SK-N-SH (cell line): ENCODE measurements at places on chromosomes 4 and X.
A peak's percentile ranks its signal among the peaks of the same experiment; 100 is the strongest.

- no peaks in the 10 kb centered on the region for H3K36me3 ChIP-seq
- no peaks in the 10 kb centered on the region for H3K27me3 ChIP-seq
- peak; percentile 42 for DNase-seq
- H3K4me1 ChIP-seq, result peaks cover 5% of the 10 kb centered on the region; the same call in 1 of the 2 replicates
- no peak overlapping the region for H3K27ac ChIP-seq
These were observed 378.4 kb downstream of the ANKRD50 start for GRCh38 chr4:124334119-124334518.

- no peaks in the 10 kb centered on the region for H3K4me1 ChIP-seq
- DNase-seq, result no peak
- no peaks in the 10 kb centered on the region for H3K36me3 ChIP-seq
- H3K27ac ChIP-seq, result no peak overlapping the region
These were observed 1632.9 kb upstream of the TENM3 start for GRCh38 chr4:180610324-180610723.

- no peak for DNase-seq
- H3K36me3 ChIP-seq, result no peaks in the 10 kb centered on the region
- H3K27ac ChIP-seq, result no peak overlapping the region
- H3K4me3 ChIP-seq, result no peak overlapping the region
These were observed 35.5 kb upstream of the IQSEC2 start for GRCh38 chrX:53316860-53317237.

DNA sequence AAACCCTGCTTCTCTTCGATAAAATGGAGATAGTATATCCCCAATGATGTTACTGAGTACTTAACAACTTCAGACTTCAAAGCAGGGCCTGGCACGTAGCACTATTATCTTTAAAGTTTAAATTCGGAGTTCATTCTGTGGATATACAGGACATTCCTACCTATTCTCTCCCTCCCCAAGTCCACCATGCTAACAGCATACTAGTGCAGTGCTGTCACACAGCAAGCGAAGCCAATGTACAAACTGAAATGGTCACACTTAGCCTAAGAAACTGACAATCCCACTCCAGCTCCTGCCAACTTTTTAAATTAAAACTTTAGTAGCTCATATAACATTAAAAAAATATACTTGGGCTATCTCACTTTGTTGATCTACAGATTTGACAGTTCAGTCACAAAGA lies 1.2 kb upstream of the DNAJB14 start:
- H3K4me3 ChIP-seq, result peak overlapping the region; percentile 80
- no peaks in the 10 kb centered on the region for H3K27me3 ChIP-seq
- peak overlapping the region; percentile 93 for H3K27ac ChIP-seq
- no peak for DNase-seq
- H3K4me1 ChIP-seq, result peaks cover 24% of the 10 kb centered on the region

DNA sequence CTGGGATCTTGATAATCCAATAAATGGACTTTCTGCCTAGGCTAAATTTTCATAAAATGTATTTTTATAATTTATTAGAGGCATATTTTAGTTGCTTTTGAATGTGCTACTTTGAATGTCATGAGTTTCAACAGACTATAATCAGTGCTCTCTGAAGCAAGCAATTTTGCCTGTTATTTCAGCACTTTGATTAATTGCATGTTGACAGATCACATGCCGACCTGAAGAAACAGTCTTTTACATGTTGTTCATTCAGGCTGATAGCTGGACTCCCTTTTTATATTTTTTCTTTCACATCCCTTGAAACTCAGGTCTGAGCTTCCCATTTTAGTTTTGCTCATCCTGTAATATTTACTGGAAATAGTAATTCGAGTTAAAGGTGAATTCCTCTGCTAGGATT lies 341.0 kb downstream of the NAP1L3 start:
- H3K4me1 ChIP-seq, result no peaks in the 10 kb centered on the region
- no peak overlapping the region for H3K27ac ChIP-seq
- H3K27me3 ChIP-seq, result no peaks in the 10 kb centered on the region
- DNase-seq, result no peak

- peak within 1 kb of the TSS; percentile 91 for H3K27ac ChIP-seq
- H3K36me3 ChIP-seq, result no peaks in the 10 kb centered on the region
- DNase-seq, result peak; percentile 86
- H3K4me1 ChIP-seq, result no peaks in the 10 kb centered on the region; the same call in 1 of the 2 replicates
These were observed at the start of gene WNK3 for GRCh38 chrX:54357414-54358377. Gene WNK3, minus strand, starts transcription at chrX:54358046.

- H3K27me3 ChIP-seq, result no peaks in the 10 kb centered on the region
- H3K4me3 ChIP-seq, result no peak overlapping the region
- no peaks in the 10 kb centered on the region for H3K36me3 ChIP-seq
These were observed 135.3 kb upstream of the VCX2 start for GRCh38 chrX:8306291-8306925.

GRCh38 chr4:25905371-25905770 lies 8.6 kb upstream of the SMIM20 start:
- no peaks in the 10 kb centered on the region for H3K27me3 ChIP-seq
- H3K27ac ChIP-seq, result no peak overlapping the region
- H3K4me1 ChIP-seq, result peaks cover 6% of the 10 kb centered on the region; the same call in 1 of the 2 replicates
- H3K36me3 ChIP-seq, result no peaks in the 10 kb centered on the region
- no peak for DNase-seq

DNA sequence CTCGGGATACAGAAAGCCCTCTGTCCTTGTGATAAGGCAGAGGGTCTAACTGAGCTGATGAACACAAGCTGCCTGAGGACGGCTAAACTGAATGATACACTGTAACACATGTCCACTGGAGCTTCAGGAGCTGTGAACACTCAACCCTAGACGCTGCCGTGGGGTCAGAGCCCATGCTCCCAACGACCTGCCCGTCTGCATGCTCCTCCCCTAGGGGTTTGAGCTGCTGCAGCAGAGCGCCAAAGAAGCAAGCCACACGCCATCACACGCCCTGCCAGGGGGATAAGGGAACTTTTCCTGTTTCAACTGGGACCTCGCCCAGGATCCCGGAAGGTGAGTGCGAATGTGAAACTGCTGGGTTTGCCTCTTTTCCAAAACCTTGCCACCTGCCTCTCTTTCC lies 361.8 kb downstream of the FAT4 start:
- no peak overlapping the region for H3K4me3 ChIP-seq
- H3K27me3 ChIP-seq, result no peaks in the 10 kb centered on the region
- no peaks in the 10 kb centered on the region for H3K36me3 ChIP-seq
- no peaks in the 10 kb centered on the region; the same call in 1 of the 2 replicates for H3K4me1 ChIP-seq

GRCh38 chrX:43469391-43470054 lies 186.6 kb upstream of the MAOA start:
- no peaks in the 10 kb centered on the region for H3K4me1 ChIP-seq
- no peaks in the 10 kb centered on the region for H3K36me3 ChIP-seq
- no peak overlapping the region for H3K4me3 ChIP-seq
- no peak overlapping the region for H3K27ac ChIP-seq

DNA sequence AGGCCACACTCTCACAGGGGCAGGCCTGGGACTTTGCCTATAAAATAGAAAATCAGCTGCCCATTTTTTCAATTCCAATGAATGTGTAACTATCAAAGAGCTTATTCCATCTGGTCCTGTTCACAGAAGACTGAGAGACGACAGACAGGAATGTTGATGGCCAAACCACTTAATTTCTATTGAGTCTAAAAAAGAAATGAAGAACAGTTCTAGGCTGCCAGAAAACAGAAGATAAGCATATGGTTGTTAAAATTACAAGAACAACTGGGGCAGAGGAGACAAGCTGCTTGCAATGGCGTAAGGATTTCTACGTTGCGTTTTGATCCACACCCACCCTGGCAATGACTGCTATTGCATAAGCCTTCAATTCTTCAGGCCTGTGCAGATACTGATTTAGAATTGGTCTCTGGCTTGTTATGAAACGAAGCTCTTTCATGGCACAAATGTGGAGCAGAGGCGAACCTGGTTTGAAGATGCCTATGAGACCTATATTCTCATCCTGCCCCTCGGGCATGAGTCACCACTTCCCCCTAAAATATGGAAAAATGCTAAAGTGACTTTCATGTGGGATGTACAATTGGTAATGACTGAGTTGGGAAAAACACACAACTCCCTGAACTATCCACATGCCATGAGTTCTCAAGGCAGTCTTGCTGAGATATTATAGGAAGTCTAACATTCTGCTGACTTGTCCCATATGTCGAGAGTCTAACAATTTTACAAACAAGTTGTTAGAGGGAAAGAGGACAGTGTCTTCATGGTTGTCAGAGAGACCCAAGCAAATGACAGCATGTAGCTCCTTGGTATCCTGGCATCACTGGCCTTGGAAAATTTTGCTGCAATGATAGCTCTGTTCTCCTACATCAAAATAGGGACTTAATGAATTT lies 37.9 kb upstream of the SORBS2 start:
- no peaks in the 10 kb centered on the region for H3K27me3 ChIP-seq
- H3K27ac ChIP-seq, result no peak overlapping the region
- no peaks in the 10 kb centered on the region; the same call in 1 of the 2 replicates for H3K4me1 ChIP-seq
- no peaks in the 10 kb centered on the region for H3K36me3 ChIP-seq
- no peak for DNase-seq

- peaks cover 17% of the 10 kb centered on the region for H3K4me1 ChIP-seq
- H3K27me3 ChIP-seq, result peaks cover 6% of the 10 kb centered on the region; the same call in 1 of the 2 replicates
These were observed 2.7 kb downstream of the TFE3 start for GRCh38 chrX:49040376-49040955.

- DNase-seq, result no peak
- H3K36me3 ChIP-seq, result no peaks in the 10 kb centered on the region
- no peak overlapping the region for H3K4me3 ChIP-seq
- no peaks in the 10 kb centered on the region for H3K27me3 ChIP-seq
These were observed 171.0 kb upstream of the ATOH1 start for GRCh38 chr4:93657527-93657926.

DNA sequence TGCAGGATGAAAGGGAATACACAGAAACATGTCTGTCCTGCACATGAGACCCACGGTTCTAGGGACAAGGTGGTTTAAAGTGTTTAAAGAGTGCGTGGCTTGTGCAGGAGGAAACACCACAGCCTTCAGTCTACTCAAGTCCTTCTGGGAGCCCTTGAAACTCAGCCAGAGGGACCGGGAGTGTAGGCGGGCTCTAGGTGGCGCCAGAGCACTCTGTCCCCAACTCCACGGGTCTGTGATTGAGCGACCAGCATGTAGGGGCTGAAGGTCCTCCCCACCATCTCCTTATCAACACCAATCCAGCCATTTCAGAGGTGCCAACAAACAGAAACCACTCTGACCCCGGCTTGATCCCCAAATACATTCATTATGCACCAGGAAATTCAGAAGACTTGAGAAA lies 82.0 kb upstream of the CLDN34 start:
- no peak overlapping the region for H3K4me3 ChIP-seq

GRCh38 chrX:104130808-104131207 lies 18.5 kb downstream of the ZCCHC18 start:
- H3K4me3 ChIP-seq, result no peak overlapping the region
- no peaks in the 10 kb centered on the region for H3K4me1 ChIP-seq
- no peak overlapping the region for H3K27ac ChIP-seq
- no peaks in the 10 kb centered on the region for H3K27me3 ChIP-seq

- no peaks in the 10 kb centered on the region for H3K36me3 ChIP-seq
- no peak overlapping the region for H3K27ac ChIP-seq
- H3K4me1 ChIP-seq, result no peaks in the 10 kb centered on the region
These were observed 109.3 kb downstream of the AFF2 start for GRCh38 chrX:148609515-148610327.

GRCh38 chr4:154452798-154453346 lies 38.7 kb downstream of the DCHS2 start:
- H3K4me3 ChIP-seq, result no peak overlapping the region
- no peak for DNase-seq
- H3K36me3 ChIP-seq, result no peaks in the 10 kb centered on the region

DNA sequence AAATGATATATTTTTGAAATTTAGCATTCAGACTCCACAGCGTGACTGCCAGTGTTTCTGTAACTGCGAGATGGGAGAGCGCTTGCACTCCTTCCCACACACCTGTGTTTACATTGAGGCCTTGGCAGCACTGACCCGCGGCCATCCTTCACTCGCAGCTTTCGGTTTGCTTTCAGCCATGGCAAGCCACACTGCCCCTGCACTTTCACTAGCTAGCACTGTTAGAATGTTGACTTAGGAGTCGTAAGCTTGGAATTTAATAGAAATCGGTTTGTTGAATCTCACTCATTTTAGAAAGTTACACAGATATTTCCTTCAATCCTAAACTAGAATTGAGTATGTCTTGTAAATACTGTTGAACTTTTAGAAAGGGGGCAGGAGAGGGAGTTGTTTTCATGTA lies 136.2 kb downstream of the CFAP299 start:
- DNase-seq, result no peak
- no peaks in the 10 kb centered on the region for H3K36me3 ChIP-seq
- no peaks in the 10 kb centered on the region for H3K4me1 ChIP-seq

DNA sequence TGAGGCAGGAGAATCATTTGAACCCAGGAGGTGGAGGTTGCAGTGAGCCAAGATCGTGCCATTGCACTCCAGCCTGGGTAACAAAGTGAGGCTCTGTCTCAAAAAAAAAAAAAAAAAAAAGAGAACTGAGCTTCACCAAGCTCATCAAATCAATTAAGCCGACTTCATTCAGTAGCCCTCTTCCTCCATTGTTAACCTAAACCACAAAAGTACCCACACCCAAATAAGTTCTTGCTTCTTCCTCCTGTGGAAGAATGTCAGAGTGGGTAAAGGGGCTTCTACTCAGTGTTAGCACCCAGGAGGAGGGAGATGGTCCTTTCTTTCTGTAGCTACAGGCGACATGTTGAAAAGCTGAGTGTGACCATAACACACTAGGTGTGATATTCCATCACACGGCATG lies 58.6 kb upstream of the CHRNA9 start:
- H3K36me3 ChIP-seq, result no peaks in the 10 kb centered on the region
- H3K27ac ChIP-seq, result no peak overlapping the region
- H3K27me3 ChIP-seq, result no peaks in the 10 kb centered on the region
- no peak overlapping the region for H3K4me3 ChIP-seq

DNA sequence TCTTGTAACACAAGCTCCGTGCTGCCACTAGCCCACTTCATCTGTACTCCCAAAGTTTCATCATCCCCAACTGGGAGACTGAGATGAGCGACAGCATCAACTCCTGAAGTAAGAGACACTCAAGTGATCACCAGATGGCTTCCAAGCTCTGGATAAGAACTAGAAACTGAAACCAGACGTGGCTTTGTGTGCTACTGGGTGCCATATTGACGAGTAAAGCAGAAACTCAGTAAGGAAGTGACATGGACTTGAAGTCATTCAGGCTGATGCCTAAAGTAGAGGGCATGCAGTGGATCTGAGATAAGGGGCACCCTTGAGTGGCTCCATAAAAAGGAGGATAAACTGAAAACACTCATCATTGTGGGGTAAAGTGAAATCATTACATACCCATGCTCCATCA lies 72.4 kb downstream of the PCYT1B start:
- H3K27ac ChIP-seq, result no peak overlapping the region
- H3K4me1 ChIP-seq, result no peaks in the 10 kb centered on the region
- no peaks in the 10 kb centered on the region; the same call in 1 of the 2 replicates for H3K27me3 ChIP-seq
- DNase-seq, result no peak
- no peak overlapping the region for H3K4me3 ChIP-seq
- no peaks in the 10 kb centered on the region for H3K36me3 ChIP-seq

- peaks cover 15% of the 10 kb centered on the region; the same call in 1 of the 2 replicates for H3K4me1 ChIP-seq
- H3K36me3 ChIP-seq, result peaks cover 24% of the 10 kb centered on the region
- peak overlapping the region; percentile 72 for H3K4me3 ChIP-seq
- DNase-seq, result no peak
- peak overlapping the region; percentile 75 for H3K27ac ChIP-seq
- no peaks in the 10 kb centered on the region for H3K27me3 ChIP-seq
These were observed 904 bp upstream of the WDR1 start for GRCh38 chr4:10117359-10118047.
